Tongue (tissue), 3 donors: ENCODE measurements at places on chromosomes 12 and 14. TPM values are rescaled to one million over a fixed set of nuclear protein-coding genes. Genes with fewer than 3 reads are reported as not detected.
A peak's percentile ranks its signal among the peaks of the same experiment; 100 is the strongest.

The BIN2 gene
- total RNA-seq, result 3.8 TPM

DNA sequence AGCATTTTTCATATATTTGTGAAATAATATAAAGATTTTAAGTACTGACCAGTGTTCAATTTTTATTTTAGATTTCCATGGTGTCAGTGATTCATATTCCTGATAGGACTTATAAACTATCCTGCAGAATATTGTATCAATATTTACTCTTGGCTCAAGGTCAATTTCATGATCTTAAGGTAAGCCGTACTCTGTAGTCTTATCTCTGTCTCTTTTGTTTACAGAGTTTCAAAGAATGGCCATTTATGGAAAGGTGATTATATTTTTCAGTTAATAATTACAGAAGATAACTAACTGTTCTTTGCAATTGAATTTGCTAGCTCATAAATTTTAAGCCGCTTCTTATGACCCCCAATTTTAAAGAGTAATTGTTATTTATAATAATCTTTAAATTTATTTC, 27.9 kb downstream of the CGRRF1 start:
- no peak for DNase-seq

GRCh38 chr14:63045234-63045611, at the start of gene KCNH5:
KCNH5 (minus strand) TSS chr14:63045458; CDS start chr14:63045186, 272 bp downstream.
- DNase-seq, result peak; percentile 75

DNA sequence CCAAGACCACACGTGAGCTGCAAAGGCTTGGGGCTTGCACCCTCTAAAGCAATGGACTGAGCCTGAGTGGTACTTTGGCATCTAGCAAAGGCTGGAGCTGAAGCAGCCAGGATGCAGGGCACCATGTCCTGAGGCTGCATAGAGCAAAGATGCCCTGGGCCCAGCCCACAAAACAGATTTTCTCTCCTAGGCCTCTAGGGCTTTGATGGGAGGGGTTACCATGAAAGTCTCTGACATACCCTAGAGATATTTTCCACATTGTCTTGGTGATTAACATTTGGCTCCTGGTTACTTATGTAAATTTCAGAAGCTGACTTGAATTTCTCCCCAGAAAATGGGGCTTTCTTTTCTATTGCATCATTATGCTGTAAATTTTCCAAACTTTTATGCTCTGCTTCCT, 438.3 kb downstream of the SLC16A7 start:
- no peak for DNase-seq

The INTS13 gene
- total RNA-seq, result 19.3 TPM

The SYT1 gene
- 1.6 TPM for total RNA-seq

DNA sequence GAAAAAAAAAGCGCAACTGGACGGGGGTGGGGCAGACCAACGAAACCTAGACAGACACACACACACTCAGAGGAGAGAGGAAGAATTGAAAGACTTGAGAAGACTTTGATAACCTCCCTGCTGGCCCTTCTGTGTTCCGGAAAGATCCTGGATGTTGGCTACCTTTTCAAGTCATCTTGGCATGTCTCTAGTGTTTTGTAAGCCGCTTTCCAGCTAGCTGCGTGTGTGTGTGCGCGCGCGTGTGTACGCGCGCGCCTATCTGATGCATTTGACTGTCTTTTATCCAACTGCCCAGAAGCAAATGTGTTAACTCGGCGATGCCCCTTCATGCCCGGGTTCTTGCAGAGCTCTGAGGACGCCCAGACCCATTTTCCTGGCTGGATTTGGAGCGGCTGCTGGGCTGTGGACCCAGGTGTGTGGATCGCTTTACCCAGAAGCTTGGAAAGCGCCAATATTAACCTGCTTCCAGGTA, 664 bp downstream of the LRFN5 start:
- no peak for DNase-seq

GRCh38 chr12:112178796-112179195, 53.4 kb downstream of the TRAFD1 start:
- no peak for DNase-seq

The ACSS3 gene
- 11.1 TPM for total RNA-seq

DNA sequence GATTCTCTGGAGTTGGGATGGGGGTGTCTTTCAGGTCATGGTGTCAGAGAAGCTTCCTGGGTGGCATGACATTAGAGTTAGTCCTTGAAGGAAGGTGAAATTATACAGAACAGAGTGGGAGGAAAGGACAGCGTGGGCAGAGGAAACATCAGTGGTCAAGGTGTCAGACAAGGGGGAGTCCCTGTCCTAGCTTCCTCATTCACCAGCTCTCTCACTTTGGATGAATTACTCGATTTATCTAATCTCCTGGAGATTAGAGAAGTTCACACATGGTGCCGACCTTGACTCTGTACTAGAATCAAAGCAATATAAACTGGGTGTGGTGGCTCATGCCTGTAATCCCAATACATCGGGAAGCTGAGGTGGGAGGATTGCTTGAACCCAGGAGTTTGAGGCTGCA, 492.9 kb downstream of the VRK1 start:
- DNase-seq, result no peak

- DNase-seq, result no peak
Measured at GRCh38 chr12:8894378-8894777, 19.9 kb upstream of the PHC1 start.

The LMBR1L gene
- total RNA-seq, result 39.8 TPM

GRCh38 chr14:21521501-21521900, 4.6 kb downstream of the SALL2 start:
- no peak for DNase-seq

The CYP27B1 gene
- total RNA-seq, result 0.10 TPM

DNA sequence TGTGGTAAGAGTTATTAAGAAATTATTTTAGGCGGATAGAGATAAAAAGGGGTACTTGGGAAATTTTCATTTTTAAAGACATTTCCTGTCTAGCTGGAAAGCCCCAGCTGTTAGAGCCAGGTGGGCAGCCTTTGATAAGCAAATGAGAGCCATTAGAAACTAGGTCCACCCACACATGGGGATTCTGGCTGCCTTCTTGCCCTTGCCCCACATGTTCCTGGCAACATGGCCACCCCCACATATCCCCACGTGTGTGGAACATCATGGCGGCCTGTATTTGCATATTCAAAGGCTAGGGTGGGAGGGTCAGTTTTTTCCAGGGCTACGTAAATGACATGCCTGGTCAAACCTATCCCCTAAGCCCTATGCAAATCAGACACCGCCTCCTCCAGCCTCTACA, 1382.1 kb downstream of the AACS start:
- no peak for DNase-seq

GRCh38 chr12:93078577-93078976, 149.5 kb upstream of the EEA1 start:
- no peak for DNase-seq

The FRS2 gene
- 66.4 TPM for total RNA-seq

GRCh38 chr14:49861699-49862088, 9.1 kb upstream of the NEMF start:
- DNase-seq, result peak; percentile 84

The SIX1 gene
- 42.4 TPM for total RNA-seq

DNA sequence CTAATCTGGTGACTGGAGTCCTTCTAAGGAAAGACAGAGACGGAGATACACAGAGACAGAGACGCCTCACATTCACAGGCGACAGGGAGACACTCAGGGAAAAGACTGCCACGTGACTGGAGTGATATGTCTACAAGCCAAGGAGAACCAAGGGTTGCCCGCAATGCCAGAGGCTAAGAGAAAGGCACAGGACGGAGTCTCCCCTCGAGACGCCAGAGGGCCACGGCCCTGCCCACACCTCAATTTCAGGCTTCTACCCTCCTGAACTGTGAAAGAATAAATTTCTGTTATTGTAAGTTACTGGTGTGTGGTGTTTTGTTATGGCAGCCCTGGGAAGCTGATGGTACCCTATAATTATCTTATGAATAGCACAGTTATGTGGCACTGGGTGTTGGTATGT, 11.6 kb upstream of the RAN start:
- DNase-seq, result no peak

The TCL1B gene
- total RNA-seq, result not detected
